Colonic mucosa (tissue), 4 donors: ENCODE measurements at places on chromosomes 1 and 21. TPM values are rescaled to one million over a fixed set of nuclear protein-coding genes. Genes with fewer than 3 reads are reported as not detected.

DNA sequence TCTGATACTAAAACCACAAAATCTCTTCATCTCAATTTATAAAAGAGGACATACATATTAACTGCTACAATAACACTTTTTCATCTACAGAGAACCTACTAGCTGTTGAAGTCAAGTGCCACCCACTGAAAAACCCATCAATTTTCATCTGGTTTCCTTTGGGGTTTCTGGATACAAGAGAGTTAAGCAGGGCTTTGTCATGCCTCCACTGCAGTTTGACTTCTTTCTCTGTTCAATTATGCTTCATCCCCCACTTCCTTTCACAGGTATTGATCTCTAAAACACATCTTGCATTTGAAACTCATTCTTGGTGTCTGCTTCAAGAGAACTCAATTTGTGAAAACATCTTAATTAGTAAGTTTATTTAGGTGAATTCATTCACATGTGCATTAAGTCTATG, 60.5 kb upstream of the ANGPTL3 start:
- DNase-seq, result no peak

- DNase-seq, result no peak
Measured at GRCh38 chr1:16478091-16478490, 36.0 kb downstream of the RNU1-1 start.

- DNase-seq, result no peak
Measured at GRCh38 chr1:163875927-163876320, 554.2 kb downstream of the NUF2 start.

The OLIG2 gene
- total RNA-seq, result not detected

The CHD5 gene
- total RNA-seq, result 0.69 TPM

The CRP gene
- not detected for total RNA-seq
